Fibroblast of skin of right biceps (primary cell): ENCODE measurements at places on chromosomes 16 and 17.

DNA sequence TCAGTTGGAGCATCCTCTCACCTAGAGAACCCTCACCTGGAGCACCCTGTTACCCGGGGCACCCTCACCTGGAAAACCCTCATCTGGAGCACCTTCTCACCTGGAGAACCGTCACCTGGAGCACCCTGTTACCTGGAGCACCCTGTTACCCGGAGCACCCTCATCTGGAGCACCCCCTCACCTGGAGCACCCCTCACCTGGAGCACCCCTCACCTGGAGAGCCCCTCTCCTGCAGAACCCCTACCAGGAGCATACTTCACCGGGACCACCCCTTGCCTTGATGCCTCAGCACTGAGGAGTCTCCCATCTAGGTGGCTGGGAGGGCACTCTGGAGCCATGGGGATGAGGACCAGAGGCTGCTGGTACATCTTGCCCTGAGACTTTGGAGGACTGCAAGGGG lies 3.4 kb upstream of the FBXL16 start:
- no peak for DNase-seq

DNA sequence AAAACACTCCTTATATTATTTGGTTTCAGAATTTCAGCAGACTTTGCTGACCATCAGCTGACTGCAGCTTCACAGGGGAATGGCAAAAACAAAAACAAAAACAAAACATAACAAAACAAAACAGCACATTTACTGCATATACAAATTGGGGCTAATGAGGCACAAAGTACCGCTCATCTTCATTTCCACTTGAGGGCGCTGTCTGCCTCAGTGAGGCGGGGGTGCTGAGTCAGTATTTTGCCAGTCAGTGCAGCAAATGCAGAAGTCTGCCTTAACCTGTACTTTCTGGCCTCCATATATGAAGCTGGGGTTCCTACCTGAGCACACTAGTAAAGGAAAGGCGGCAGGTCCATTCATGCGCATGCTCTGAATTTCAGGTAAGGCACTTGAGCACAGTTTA lies 13.5 kb upstream of the DYNLRB2 start:
- DNase-seq: peak; percentile 10

GRCh38 chr17:47643116-47643515 lies 6.6 kb upstream of the KPNB1 start:
- DNase-seq: no peak

DNA sequence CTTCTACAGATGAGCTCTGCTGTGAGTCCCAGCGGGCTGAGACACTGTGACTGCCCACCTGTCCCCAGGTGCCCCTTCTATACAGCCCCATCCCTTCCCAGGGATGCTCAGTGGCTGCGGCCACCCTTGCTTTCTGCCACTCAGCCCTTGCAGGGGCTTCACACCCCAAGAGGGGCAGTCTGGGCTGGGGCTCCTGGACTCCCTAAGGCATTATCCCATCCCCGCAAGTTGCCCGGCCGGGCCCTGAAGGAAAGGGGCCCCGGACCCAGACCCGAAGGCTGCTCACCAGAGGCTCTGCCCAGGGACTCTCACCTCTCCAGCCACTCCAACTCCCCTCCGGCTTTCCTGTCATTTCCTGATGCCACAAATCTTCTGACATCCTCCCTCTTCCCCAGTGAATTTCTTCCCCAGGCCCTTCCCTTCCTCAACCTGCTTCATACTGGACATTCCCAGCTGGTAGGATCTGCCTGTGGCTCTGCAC lies 88.5 kb upstream of the TOB1 start:
- no peak for DNase-seq

DNA sequence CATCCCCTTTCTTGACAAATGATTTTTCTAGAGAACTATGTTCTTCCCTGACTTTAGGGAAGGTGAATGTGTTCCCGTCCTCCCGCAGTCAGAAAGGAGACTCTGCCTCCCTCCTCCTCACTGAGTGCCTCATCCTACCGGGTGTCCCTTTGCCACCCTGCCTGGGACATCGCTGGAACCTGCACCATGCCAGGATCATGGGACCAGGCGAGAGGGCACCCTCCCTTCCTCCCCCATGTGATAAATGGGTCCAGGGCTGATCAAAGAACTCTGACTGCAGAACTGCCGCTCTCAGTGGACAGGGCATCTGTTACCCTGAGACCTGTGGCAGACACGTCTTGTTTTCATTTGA lies 7.4 kb downstream of the NAT9 start:
- no peak for DNase-seq

- DNase-seq: no peak
These were observed 18.1 kb downstream of the SLC7A5 start for GRCh38 chr16:87851141-87851587.

GRCh38 chr17:79843474-79843815 lies 4.2 kb upstream of the CBX4 start:
- no peak for DNase-seq

DNA sequence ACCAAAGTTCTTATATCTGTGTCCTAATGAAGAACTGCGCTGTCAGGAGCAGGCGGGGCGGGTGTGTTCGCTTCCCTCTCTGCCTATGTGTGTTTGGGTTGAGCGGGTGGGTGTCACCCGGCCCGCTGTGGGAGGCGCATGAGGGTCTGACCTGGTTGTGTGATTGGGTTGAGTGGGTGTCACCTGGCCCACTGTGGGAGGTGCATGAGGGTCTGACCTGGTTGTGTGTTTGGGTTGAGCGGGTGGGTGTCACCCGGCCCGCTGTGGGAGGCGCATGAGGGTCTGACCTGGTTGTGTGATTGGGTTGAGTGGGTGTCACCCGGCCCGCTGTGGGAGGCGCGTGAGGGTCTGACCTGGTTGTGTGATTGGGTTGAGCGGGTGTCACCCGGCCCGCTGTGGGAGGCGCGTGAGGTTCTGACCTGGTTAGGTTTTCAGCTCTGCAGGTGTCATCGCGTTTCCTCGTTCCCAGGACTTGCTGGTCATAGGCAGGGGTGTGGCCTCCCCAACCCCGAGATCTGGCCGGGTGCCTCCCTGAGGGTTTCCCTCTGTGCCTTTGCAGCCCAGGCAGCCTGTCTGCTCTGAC lies 69.6 kb upstream of the ZNF750 start:
- no peak for DNase-seq

DNA sequence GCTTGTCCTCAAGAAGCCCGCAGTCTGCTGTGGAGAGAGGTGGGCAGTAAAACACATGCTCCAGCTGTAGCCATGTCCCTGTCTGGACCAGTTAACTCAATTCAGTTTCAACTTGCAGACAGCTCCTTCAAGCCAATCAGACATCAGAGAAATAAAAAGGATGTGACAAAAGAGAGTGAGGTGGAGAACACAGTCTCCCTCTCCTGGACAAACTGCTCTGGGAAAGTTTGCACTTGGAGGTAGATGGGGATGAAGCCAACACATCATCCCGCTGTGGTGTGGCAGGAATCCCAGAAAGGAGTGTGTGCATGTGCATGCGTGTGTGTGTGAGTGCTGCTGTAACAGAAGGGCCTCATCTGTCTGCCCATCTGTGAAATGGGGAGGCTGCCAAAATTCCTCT lies 358.6 kb upstream of the ASIC2 start:
- peak; percentile 17 for DNase-seq

DNA sequence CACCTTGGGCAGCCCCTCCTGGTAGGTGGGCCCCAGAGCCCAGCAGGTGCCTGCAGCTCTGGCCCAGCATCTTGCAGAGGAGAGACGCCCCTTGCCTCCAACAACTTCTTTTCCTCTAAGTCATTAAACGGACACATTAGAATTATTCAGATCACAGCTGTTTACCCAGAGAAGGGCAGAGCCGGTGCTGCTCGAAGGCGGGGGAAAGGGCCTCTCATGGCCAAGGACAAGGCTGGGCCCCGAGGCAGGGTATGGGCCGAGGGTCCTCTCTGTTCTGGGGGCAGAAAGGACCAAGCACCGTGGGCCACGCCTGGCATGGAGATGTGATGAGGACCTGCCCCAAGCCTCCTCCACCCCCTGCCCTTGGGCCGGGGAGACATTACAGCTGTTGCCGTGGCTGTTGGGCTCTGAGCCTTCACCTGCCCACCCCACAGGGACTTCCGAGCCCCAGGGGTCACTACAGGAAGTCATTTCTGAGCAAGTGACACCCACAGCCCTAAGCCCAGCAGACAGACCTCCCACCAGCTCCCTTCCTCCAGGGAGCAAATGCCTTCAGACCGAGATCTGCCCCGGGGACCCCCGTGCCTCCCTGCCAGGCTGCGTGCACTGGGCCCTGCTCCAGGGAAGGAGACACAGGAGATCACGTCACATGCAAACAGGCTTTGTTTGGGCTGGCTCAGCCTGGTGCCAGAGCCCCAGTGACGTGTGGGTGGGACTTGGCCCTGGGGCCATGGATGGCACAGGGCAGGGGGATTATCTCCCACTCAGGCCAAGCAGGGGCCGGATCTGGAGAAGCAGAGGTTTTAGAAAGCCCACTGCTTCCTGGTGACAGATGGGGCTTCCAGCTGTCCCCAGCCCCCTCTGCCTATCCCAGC lies 699 bp upstream of the PVALEF start:
- no peak for DNase-seq

GRCh38 chr17:79870540-79870939 lies 31.3 kb upstream of the CBX4 start:
- no peak for DNase-seq

GRCh38 chr16:67398546-67399217 lies 5.4 kb upstream of the TPPP3 start:
- no peak for DNase-seq
